Breast epithelium (tissue), 4 donors: ENCODE measurements at places on chromosomes 7 and 10. TPM values are rescaled to one million over a fixed set of nuclear protein-coding genes. Genes with fewer than 3 reads are reported as not detected.

ELOVL3 gene
- 2.2 TPM for total RNA-seq

SFTPA1 gene
- not detected for total RNA-seq

HOXA6 gene
- 7.9 TPM for total RNA-seq

BAMBI gene
- 41.9 TPM for total RNA-seq

OR2A1 gene
- 0.32 TPM for total RNA-seq

RAPGEF5 gene
- 18.7 TPM for total RNA-seq

LDB3 gene
- total RNA-seq: 2.9 TPM

TRIM56 gene
- 19.9 TPM for total RNA-seq

NUDT13 gene
- 4.2 TPM for total RNA-seq

ACSM6 gene
- total RNA-seq: not detected

FAM3C gene
- total RNA-seq: 35.8 TPM

C10orf62 gene
- total RNA-seq: 0.33 TPM

CCDC136 gene
- total RNA-seq: 9.5 TPM

MMRN2 gene
- total RNA-seq: 23.0 TPM

CCL24 gene
- 1.3 TPM for total RNA-seq

MRPS17 gene
- total RNA-seq: 6.9 TPM

NUTM2A gene
- total RNA-seq: 2.9 TPM

SFTPD gene
- 2.2 TPM for total RNA-seq

FKBP6 gene
- total RNA-seq: not detected

CREB3L2 gene
- 46.5 TPM for total RNA-seq

BICC1 gene
- 24.3 TPM for total RNA-seq

CPED1 gene
- 14.3 TPM for total RNA-seq

SERPINE1 gene
- 6.2 TPM for total RNA-seq

TLX1 gene
- total RNA-seq: not detected

RTKN2 gene
- total RNA-seq: 0.16 TPM

H2BK1 gene
- not detected for total RNA-seq

HOXA2 gene
- 1.3 TPM for total RNA-seq

DMTF1 gene
- 85.9 TPM for total RNA-seq

NXPH1 gene
- total RNA-seq: not detected

MACC1 gene
- total RNA-seq: 19.3 TPM

TUBB8 gene
- not detected for total RNA-seq

FXYD4 gene
- not detected for total RNA-seq
